ENCODE measurements at places on chromosomes 7 and 10.

DNA sequence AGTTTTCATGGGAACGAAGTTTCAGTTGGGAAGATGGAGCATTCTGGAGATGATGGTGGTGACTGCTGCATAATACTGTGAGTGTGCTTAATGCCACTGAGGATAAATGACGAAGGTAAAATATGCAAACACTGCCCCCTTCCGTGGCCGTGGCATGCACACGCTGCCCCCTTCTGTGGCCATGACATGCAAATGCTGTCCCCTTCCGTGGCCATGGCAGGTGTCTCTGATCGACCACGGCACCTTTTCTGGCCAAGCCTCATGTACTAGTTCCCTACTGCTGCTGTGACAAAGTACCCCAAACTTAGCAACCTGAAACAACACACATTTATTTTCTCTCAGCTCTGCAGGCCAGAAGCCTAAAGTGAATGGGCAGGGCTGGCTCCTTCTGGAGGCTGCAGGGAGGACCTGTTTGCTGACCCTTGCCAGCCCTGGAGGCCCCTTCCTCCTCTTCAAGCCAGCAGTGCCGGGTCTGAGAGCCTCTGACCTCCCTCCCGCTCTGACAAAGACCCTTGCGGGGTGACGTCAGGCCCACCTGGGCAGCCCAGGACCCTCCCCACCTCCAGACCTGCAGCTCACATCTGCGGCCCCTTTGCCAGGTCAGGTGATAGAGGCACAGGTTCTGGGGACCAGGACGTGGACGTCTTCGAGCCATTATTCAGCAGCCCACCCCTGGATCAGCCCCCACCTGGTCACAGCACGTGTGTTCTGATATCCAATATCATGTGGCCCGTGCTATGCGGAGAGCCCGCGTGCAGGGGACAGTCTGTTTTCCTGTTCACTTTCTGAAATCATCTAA lies 82.0 kb downstream of the MICALL2 start:
- DNase-seq, result no peak

GRCh38 chr7:152504816-152505215 lies 69.0 kb upstream of the KMT2C start:
- DNase-seq, result no peak

- DNase-seq, result no peak
Observed at GRCh38 chr7:46385662-46386309, 464.7 kb upstream of the IGFBP3 start.

DNA sequence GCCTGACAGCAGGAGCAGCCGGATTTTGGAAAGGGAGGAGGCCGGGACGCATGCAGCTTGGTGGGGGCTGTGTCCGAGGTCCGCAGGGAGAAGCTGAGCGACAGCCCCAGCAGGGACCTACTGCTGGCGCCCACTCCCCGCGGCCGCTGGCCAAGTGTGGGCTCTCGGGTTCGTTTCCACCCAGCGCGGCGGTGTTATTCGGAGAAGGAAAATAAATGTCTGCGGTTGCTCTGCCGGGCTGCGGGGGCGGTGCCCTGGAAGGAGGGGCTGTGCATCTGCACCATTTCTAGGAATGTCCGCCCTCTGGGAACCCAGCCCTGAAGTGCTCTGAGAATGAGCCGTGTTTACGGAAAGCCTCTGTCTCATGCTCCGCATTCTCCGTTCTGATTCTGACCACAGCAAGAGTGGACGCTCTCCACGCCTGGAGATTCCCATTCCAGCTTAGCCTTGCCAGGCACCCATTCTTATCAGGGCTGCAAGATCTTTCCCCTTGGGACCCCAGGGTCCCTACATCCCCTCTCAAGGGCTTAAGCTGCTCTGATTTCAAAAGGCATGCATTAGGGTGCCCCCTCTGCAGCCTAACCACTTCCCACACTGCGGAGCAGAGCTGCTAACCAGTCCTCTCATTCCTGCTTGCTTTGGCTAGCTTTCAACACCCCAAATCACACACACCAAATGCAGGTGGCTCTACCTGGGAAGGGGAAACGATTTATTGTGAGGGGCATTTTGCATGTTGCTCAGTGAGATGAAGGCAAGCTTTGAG lies 256.6 kb upstream of the GLI3 start:
- no peak for DNase-seq

- DNase-seq, result no peak
Observed at GRCh38 chr7:92656121-92656520, 65.9 kb upstream of the FAM133B start.

DNA sequence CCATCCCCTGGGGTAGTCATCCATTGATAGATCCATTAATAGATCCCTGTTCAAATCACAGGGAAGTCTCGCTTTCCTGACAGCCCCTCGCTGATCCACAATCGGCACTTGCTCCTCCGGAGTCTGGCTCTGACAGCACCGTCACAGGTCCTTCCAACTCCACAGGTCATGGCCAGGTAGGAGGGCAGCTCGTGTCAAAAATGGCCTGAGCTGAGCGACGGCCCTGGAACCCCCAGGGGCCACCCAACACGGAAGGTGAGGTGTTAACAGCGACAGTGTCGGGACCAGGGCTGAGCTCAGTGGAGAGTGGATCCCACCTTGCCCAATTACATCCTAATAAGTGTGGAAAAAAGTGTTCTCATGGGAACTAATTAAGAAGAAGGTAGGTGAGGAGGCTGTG lies 219.8 kb downstream of the TCERG1L start:
- DNase-seq, result no peak

- DNase-seq, result no peak
Observed at GRCh38 chr7:29977886-29978651, 11.5 kb downstream of the SCRN1 start.

Data from T-cell (primary cell).